Cardiac ventricle fibroblast (primary cell): ENCODE measurements at places on chromosomes 1 and 21. TPM values are rescaled to one million over a fixed set of nuclear protein-coding genes. Genes with fewer than 3 reads are reported as not detected.

Gene RALGPS2
- 6.4 and 14.2 TPM in 2 replicates for total RNA-seq

Gene LGR6
- total RNA-seq: not detected in 2 replicates

Gene CYP2J2
- total RNA-seq: 0.10 and 0.37 TPM in 2 replicates

Gene PGBD5
- total RNA-seq: under 0.01 and 0.06 TPM in 2 replicates

Gene KCNT2
- total RNA-seq: 3.1 and 6.2 TPM in 2 replicates

Gene RHD
- not detected in 2 replicates for total RNA-seq

Gene SLC5A3
- 5.8 and 9.3 TPM in 2 replicates for total RNA-seq

Gene NOL9
- total RNA-seq: 13.6 and 14.3 TPM in 2 replicates

Gene SPRR2A
- not detected in 2 replicates for total RNA-seq

Gene CLCA1
- not detected in 2 replicates for total RNA-seq

Gene EXTL1
- total RNA-seq: 0.37 and 0.49 TPM in 2 replicates

Gene TMEM61
- 0.12 TPM in 1 of 2 replicates, not detected in the other for total RNA-seq

Gene CFHR1
- 0.25 and 0.49 TPM in 2 replicates for total RNA-seq

Gene BATF3
- not detected in 2 replicates for total RNA-seq

Gene SLC45A1
- 4.8 and 10.3 TPM in 2 replicates for total RNA-seq

Gene XCL1
- total RNA-seq: not detected in 2 replicates

Gene RXRG
- 2.7 TPM in 1 of 2 replicates, not detected in the other for total RNA-seq

Gene TBX15
- total RNA-seq: 6.4 and 6.8 TPM in 2 replicates

Gene C21orf58
- 1.3 and 2.3 TPM in 2 replicates for total RNA-seq

Gene KRTAP7-1
- total RNA-seq: not detected in 2 replicates

Gene HAPLN2
- total RNA-seq: 2.2 TPM in 1 of 2 replicates, not detected in the other

Gene DMBX1
- not detected in 2 replicates for total RNA-seq

Gene CDCA8
- total RNA-seq: 0.87 and 2.1 TPM in 2 replicates
